ENCODE measurements at places on chromosomes 4 and X.

- no peak for DNase-seq
Observed at GRCh38 chr4:47118192-47118929, 87.0 kb downstream of the GABRB1 start.

DNA sequence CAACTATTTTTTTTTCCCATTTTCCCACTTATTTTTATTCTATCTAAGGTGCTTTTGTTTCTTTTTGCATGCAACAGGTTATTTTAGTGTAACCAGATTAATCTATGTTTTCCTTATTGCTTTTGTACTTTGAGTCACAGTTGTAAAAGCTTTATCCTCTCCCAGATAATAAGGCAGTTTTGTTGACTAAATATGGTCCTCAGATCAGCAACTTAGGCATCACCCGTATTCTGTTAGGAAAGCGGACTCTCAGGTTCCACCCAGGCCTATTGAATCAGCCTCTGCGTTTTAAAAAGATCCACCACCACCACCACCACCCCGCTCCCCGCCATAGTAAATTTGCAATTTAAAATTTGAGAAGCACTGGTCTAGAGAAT is 58.6 kb upstream of the USP9X start:
- DNase-seq = no peak

- no peak for DNase-seq
Observed at GRCh38 chr4:31234494-31234893, 514.3 kb downstream of the PCDH7 start.

DNA sequence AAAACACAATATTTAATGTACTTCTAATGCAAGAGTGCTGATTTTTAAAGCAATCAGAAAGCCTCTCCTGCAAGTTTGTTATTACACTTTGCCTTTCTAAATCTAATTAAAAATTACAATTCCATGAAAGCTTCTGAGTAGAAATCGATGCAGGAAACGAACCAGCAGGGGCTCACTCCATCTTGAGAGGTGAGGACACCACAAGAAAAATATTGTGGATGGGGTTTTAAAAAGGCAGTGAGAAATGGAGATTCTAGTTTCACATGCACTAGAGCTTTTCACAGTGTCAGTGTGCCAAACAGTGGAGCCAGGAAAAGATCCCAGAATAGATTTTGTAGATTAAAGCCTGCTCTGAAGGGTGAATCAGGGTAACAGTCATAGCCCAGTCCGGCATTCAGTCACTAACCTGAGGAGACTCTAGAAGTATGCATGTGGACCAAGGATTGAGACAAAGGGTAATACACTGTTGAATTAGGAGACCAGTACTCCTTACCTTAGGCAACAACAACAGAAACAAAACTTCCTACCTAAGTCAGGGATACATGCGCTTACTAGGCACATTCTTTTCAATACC is 362.3 kb downstream of the NAF1 start:
- DNase-seq = no peak
